ENCODE measurements at places on chromosomes 4 and X.
A peak's percentile ranks its signal among the peaks of the same experiment; 100 is the strongest.

GRCh38 chr4:18105030-18106011 lies 83.8 kb upstream of the LCORL start:
- no peak for DNase-seq

- DNase-seq, result no peak
Measured at GRCh38 chr4:79823148-79823763, 249.8 kb downstream of the ANTXR2 start.

DNA sequence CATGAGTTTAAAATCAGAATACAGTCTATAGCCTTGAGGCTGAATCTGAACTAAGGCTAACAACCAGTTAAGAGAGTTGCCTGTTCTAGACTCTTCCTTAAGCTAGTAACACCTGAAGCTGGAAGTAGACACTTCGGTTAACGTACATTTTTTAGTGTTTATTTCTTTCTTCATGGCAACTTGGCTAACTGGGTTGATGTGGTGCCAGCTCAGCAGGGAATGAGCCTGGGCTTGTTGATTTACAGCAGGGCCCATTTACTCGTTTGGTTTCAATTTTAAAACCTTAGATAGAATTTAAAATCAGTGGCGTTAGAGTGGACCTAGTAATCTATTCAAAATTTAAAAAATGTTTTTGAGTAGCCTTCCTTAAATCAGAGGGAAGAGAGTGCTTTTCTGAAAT lies 137.6 kb upstream of the ESX1 start:
- DNase-seq, result no peak

GRCh38 chr4:101175896-101176676 lies 171.2 kb downstream of the PPP3CA start:
- no peak for DNase-seq

- no peak for DNase-seq
Measured at GRCh38 chr4:164396439-164396838, 357.5 kb upstream of the SMIM31 start.

DNA sequence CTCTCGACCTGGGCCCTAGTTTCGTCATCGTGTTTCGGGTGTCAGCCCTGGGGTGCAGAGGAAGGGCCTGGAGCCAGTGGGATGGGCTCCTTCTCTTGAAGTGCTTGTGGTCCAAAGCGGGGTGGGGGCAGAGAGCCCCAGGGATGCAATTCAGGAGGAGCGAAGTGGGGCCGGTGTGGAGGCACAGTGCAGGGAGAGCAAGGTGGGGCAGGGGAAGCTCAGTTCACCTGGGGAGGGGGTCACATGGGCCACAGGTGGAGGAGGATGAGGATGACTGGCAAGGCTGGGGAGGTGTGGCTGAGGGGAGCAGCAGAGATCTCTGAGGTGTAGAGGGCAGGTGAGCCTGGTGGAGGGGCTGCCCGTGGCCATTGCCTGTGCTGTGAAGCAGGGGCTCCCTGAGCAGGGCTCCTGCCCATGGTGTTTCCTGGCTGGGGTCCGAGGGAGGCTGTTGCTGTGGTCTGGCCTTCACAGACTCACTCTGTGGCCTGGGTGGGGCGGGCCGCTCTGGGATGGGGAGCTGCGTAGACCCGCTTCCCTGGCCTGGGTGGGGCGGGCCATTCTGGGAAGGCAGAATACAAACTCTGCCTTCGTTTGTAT lies 6.9 kb downstream of the SORCS2 start:
- DNase-seq, result no peak

DNA sequence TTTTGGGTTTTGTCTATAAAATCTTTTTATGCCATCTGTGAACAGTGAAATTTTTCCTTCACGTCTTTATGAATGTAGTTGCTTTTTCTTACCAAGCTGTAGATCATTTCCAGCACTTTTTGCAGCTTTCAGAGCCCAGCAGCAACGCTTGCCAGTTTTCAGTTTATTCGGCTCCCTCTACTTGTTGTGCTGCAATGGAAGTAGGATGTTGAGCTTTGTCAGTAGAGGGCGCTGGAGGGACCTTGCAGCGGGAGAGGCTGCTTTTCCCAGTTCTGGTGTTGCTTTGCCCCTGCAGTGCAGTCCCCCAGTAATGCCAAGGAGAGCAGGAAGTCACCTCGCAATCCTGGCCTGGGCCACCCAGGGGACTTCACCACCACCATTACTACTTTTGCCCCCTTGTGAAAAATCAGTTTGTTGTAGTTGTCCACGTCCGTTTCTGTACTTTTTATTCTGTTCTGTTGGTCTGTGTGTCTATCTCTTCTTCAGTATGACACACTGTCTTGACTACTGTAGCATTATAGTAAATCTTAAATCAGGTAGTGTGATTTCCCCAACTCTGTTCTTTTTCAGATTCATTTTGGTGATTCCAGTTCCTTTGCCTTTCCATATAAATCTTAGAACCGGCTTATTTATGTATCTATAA lies 21.8 kb downstream of the CMC4 start:
- DNase-seq, result no peak

GRCh38 chr4:119663160-119663788 lies 34.7 kb upstream of the PDE5A start:
- DNase-seq, result no peak

- no peak for DNase-seq
Measured at GRCh38 chrX:10117864-10118377, 38.9 kb upstream of the CLCN4 start.

DNA sequence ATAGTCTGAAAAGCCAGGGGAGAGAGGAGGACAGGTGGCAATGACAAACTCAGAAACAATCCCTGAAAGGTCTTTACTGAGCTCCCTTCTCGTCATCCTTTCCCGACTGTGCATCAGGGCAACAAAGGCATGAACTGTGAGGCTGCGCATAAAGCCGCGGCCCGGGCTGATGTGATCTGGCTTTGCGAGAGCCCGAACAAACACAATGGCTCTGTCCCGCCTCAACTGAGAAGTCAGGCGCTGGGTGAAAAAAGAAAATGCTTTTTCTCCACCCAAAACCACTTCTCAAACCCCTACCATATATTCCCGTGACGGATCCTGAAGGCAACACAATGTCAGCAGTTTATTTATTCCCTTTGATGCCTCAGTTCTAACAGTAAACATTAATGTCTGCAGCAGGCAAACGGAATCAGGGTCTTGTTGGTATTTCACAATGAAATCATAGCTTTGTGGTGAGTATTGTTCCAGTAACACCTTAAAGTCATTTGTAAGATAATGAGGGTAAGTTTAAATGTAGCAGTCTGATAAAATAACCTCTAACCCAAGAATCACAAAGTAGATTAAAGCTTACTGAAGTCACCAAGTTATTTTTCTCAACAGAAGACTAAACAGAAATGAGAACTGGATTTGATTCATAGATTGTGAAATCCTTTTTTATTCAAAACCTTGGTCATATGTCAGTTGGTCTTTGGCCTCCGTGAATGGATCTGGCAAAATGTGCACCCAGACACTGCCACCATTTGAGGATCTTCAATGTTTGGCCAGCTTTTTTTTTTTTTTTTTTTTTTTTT lies 67.4 kb downstream of the APBB2 start:
- peak; percentile 12 for DNase-seq

DNA sequence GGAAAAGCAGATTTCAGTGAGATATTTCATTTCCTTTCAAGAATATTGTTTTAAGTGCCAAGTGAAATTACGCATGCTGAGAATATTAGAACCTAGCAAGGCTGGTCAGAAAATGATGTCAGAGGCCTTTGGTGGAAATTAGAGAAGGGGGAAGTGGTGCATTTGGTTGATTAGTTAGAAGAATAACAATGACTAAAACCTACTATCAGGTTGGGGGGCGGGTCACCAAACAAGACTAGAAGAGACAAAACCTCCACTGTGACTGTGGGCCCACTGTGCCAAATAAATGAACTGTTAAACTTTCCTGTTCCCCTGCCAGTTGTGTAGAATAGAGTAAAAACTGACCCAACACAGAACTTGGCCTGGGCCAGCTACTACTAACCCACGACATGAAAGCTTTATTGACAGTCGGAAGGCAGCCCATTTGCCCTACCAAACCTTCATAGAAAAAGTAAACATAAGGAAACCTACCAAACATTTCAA lies 2.9 kb downstream of the RAPGEF2 start:
- no peak for DNase-seq

Data from frontal cortex (tissue), 4 donors.